ENCODE measurements at places on chromosomes 1 and 21.
A peak's percentile ranks its signal among the peaks of the same experiment; 100 is the strongest.

DNA sequence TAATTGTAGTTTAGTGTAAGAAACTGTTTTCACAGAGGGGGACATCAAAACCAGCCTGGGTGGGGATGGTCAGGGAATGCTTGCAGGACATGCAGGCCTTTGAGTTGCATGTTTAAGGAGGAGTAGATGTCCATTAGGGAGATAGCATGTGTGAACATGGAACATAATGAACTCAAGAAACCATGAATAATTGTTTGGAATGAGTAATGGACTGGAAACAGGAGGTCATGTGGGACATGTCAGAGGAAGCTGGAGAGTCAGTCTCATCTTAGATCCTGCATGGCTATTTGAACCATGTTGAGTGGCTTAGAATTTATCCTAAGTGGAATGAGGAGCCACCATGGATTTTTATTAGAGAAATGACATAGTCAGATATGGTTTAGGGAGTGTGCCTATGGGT is 86.4 kb downstream of the RPE65 start:
- no peak for DNase-seq

DNA sequence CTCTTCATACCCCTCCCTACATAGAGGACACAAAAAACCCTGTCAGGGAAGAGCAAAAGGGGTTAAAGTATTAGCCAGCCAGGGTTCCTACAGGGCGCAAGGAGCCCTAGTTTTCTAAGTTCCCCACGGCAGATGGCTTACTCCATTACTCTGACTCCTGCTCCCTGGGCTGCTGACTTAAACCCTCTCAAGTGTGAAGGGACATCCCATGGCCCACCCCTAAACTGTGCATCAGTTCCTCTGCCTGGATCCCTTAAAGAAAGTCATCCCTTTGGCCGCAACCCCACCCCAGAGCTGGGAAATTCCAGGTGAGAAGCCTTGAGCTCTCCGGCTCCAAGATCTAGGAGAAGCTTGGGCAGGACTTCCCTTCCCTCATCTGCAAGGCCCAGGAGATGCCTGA is 236.0 kb downstream of the TOMM20 start:
- no peak for DNase-seq

DNA sequence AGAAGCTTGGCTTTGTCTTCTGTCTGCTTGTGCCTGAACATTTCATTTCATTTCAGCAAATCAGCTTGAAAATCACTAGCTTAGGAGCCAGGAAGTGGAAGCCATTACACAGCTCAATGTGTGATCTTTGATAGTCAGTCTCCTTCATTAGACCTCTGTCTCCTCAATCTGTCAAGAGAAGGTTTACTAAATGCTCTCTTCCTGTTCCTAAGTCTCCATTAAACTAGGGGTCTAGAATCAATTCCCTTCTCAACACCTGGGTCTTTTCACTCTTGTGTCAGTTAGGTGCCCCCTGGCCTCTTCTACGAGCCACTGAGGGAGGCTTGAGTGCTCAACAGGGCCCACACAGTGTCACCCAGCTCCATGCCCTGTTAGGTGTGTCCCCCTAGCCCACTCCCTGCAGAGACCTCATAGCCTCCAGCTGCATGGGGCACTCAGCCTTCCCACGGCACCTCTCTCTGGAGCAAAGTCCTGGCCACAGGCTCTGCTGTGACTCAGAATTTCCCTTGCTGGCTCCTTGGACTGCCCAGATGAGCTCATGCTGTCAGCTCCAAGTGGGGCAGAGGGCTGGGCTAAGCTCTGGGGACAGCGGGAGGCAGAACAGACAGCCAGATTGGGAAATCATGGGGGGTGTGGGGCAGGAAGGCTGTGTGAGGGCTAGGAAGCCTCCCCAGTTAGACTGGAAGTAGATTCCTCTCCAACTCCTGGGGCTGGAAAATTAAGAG is 115.7 kb upstream of the IPO9 start:
- DNase-seq: no peak

DNA sequence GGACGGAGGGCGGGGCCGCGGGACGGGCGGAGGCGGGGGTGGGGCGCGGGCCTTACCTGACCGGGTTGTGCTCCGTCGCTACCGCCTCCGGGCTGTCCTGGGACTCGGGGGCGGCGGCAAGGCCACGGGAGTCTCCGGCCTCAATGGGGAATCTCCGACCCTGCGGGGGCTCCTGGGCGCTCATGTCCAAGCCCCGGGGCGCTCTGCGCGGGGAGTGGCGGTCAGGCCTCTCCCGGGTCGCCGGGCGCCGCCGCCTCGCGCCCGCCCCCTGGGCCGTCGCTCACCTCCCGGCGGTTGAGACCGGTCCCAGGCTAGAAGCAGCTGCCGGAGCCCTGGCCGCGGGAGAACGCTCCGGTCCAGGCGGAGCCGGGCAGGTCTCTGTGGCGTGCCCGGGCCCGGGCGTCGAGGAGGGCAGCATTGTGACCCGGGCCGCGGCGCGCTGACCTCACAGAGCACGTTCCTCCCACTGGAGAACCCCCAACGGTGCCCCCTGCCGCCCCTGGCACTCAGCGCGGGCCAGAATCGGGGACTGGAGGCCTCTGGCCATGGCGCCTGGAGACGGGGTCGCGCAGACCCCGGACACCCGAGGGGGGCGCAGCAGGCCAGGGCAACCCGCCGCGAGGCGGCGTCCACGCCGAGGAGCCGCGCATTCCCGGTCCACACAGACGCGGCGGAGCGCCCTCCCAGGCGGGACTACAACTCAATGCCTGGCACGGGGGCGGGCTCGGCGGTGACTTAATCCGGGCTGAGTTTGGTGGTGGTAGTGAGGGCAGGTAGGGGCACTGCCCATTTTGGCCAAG is 411 bp downstream of the FAM229A start:
- DNase-seq: no peak

DNA sequence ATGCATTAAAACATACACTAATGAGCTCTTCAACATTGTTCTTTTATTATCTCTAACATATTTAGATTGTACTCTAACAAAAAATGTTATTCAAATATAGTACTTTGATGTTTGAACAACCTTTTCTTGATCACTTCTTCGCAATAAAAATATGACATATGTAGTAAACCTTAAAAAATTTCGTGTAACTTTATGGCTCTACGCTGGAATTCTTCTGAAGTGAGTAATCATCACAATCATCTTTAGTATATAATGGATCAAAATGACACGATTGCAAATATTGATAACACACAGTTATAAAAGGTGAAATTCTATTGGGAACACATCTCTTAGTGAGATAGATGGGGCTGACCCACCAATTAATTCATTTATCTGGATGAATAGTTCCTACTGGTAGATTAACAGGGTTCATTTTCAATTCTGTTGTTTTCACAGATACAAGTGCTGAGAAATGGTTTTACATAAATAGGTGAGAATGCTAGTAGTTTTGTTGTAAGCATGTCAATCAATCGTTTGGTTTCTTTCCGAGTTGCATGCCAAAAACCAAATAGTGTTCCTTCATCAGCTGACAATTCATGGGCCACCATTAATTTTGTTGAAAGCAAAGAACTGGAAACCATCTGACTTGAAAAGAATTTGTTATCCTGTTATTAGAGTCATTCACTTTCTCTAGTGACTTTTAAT is 1.5 kb upstream of the ZMPSTE24 start:
- no peak for DNase-seq

- no peak for DNase-seq
These were observed 1.4 kb downstream of the PRAMEF18 start for GRCh38 chr1:13224480-13225060.

- peak; percentile 29 for DNase-seq
These were observed 109.7 kb upstream of the SYT6 start for GRCh38 chr1:114263343-114263742.

- DNase-seq: no peak
These were observed 37.2 kb downstream of the KCNJ6 start for GRCh38 chr21:37878946-37879660.

GRCh38 chr1:183477986-183478781 is 5.9 kb downstream of the SMG7 start:
- peak; percentile 75 for DNase-seq

GRCh38 chr1:75614399-75614756 is 3.5 kb upstream of the SLC44A5 start:
- DNase-seq: no peak

All from GM12865 (cell line).